ENCODE measurements at places on chromosomes 1 and 21.

DNA sequence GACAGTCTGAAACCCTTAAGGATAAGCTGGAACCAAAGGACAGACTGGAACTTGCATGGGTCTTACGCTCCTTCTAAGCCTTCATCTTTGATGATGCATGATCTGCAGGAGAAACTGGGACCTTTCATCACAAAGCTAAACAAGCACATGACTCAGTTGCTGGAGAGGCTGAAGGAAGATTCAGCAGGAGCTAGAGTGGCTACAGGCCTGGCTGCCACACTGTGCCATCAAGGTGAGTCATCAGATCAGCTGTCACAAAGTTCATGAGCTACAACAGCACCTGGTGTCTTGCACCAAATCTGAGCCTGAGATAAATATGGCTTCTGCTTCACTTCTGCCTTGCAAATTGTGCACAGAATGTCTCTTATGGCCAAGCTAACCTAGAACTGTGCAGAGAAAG, 95.5 kb upstream of the MARK1 start:
- DNase-seq = no peak

DNA sequence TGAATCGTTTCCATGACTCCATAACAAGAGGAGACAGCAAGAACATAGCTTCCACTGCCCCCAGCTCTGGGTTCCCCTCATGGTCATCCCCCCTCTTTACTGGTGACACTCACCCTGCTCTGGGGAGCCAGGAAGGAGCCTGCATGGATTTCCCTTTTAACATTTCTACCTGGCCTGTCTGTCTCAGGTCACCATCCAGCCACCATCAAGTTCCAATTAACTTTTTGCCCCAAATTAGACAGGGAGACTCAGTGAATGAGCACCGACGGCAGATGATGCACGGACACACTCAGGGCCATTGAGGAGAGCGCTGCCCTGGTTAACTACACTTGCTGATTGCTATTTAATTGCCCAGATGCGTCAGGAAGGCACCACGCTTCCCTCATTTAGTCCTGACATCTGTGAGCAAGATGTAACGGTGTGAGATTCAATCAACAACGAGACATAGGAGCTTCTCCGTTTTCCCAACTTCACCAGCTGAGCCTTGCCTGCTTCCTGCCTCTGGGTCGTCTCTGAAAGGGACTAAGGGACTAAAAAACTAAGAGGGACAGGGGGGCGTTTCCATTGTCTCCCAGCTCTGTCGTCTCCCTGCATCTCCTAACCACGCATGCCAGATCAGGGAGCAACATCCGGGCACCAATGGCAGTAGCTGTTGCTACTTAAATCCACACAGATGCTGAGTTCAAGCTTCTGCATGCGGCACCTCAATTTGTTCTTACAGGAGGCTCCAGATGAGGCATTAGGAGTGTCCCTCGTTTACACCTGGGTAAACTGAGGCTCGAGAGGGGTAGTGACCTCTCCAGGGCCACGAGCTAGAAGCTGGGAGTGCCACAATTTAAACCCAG, 426.7 kb downstream of the NPHP4 start:
- DNase-seq = no peak

DNA sequence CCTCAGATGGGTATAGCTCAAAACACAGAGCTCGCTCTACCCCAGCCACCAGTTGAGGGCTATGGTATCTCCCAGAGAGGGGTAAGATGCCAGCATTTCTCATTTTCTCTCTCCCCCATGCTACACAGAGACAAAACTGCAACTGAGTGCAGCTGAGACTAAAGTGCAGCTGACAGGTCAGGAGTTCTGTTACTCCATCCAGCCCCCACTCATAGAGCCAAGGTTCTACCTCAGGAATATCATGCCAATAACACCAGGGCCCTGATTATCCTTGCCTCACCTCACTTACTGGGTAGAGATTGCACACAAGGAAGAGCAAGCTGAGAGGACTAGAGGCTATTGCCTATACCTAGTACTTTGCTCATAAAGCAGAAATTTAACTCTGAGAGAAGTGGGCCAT, 34.6 kb downstream of the DPYD start:
- no peak for DNase-seq

DNA sequence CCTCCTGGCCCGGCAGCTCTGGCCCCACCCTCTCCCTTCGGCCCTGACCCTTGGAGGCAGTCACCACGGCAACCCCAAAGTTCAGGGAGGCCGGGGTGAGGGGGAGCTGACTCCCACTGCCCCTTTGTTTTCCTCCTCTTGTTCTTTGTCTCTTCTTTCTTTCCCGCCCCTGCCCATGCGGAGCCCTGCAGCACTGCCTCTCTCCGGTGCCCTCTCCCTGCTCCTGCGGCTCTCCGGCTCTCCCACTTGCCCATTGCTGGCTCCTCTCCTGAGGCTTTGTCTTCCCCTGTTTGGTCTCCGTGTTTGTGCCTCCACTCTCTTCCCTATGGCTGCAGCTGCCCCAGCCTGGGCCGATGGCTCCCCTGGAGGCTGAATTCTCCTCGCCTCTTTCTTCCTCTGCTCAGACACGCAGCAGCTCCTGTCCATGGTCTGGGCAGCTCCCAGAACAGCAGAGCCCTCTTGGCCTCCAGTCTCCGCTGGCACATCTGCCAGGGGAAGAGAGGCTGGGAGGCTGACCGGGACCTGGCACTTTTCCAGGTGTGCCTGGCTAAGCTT, 5.8 kb downstream of the CELSR2 start:
- no peak for DNase-seq

DNA sequence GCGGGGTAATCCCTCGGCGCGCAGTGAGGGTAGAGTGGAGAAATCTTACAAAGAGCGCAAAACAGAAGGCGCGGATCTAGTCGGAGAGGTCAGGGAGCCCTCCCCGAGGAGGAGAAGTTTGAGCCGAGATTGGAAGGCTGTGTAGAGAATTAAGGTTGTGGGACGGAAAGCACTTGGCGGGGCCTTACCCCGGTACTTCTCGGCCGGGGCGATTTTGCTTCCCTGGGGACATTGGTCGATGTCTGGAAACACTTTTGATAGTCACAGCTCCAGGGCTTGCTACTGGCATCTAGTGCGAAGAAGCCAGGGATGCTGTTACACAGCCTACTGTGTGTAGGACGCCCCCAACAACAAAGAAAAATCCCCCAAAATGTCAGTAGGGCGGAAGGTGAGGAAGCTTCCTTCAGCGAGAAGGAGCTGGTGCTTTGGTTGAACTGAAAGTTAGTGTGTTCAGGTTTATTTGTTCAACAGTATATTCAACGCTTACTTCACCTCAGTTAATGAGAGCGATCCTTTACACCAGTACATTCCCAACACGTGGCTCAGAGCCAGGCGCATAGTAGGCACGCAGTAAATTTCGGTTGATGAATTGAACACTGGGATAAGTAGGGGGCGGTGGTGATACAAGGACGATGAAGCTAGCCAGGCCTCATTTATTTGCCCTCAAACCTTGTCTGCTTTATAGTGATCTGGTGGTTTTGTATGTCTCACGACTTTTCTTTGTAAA, 807 bp downstream of the CEP85 start:
- no peak for DNase-seq

DNA sequence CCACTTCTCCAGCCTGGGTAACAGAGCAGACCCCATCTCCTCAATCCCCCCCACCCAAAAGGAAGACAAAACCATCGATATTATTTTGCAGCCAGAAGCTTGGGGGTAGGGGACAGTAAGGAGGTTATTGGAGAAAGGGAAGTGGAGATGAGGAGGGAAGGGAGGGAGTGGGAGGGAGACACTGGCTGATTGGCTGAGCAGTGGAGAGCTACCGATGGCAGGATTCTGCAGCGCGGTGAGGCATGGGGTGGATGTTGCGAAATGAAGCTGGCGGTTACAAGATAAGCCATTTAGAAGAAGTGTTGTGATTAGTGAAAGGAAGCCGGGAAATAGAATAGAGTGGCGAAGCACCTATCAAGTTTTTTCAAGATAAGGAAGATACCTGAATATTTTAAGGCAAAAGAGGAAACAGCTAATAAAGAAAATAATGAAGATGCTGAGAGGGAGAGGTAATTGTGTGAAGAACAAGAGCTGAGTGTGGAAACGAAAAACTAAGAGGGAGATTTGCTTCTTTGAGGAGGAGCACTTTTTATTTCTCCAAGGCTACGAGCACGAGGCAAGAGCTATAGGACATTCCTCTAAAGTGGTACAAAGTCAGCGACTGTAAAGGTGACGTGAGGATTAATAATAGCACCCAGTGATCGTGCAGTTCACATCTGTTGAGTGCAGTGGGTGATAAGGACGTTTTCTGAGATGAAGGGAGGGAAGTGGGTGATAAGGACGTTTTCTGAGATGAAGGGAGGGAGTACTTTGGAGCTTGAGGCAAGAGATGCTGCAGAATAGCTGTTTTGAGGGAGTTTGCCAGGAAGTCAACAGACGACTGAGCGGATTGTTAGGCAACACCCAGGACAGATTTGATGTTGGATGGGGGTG, 103.2 kb upstream of the KIF26B start:
- DNase-seq = no peak

DNA sequence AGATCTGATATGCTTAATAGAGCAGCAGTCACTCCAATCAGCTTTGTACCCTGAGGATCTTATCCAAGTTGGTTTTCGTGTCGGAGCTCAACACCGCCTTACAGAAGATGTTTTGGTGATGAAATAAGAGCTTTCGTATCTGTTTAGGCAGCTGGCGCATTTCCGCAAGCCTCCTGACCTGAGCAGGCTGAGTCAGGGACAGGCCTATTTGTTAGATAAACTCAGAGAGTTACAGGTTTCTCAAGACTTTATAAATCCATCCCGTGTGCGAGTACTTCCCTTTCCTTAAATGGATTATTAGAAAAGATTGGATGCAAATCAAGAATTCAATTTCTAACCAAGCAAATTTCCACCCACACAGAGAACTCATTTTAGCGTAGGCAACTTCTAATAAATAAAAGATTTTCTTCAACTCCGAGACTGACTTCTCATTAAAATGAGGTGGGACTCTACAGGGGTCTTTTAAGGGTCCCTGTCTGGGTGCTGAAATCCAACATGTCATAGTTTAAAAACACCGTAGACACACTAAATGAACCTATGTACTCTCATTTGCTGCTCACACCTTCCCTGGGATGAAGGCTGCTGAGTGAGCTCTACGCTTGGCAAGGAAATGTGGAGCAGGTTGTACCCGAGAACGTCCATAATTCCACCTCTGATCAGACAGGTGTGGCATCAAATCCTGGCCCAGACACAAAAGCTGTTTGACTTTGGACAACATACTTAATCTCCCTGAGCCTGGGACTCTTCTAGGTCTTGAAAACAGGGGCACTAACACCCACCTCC, 106.9 kb upstream of the F3 start:
- DNase-seq = no peak

DNA sequence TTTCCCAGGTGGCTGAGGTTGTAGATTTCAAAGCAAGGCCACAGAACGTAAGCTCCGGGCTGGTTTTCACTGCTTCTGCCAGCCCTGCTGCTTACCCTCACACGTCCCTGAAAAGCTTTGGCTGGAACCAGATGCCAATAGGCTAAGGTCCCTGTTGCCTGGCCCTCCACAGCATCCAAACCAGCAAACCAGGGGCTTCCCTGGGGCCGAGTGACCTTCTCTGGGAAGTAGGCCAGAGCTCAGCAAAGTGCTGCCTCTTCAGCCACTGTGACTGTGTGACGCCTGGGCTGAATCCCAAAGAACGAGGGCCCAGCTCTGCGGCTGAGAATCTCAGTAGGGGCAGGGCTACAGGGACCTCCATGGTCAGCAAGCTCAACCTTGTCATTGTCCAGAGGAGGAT, 28.9 kb upstream of the RBM15 start:
- no peak for DNase-seq

DNA sequence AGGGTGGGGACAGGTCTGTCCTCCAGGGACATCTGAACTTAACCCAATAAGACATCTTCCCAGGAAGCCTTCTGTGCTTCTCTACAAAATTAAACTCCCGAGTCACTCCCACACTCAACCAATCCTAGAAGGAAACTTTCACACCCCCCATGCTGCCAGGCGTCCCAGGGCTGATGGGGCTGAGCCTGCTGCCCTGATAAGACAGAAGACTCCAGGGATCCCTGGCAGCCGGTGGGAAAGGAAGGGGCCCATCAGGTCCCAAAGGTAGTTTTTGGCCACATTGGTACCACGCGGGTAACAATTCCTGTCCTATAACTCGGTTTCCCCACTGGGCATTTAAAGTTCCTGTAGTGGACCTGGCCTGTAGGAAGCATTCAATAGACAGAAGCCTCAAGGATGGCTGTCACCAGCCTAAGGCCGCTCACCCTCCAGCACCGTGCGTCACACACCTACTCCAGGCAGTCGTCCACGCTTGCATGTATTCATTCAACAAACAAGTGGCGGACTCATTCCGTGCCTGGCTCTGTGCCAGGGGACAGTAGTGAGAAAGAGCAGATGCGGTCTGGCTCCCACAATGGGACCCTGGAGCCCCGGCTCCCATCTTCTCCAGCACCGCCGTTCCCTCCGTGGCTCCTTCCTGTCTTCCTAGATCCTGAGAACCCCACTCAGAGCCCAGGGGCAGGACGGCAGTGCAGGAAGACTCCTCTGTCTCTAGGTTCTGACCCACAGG, 465.2 kb downstream of the NPHP4 start:
- DNase-seq = no peak

DNA sequence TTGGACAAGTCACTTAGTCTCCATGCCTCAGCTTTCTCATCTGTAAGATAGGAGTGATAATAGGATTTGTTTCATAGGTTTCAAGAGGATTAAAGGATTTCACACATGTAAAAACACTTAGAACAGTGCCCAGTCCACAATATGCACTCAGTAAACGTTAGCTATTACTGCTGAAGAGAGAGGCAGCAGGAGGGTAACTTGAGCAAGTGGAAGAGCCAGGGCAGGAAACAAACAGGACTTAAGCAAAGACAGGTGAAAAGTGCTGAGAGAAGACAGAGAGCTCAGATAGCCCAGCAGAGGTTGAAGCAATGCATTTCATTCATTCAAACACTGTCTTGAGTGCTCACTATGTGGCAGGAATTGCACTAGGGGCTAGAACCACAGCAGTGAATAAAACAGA, 21.1 kb upstream of the H3-3A start:
- no peak for DNase-seq

- DNase-seq = no peak
Measured at GRCh38 chr21:44294391-44295162, 5.3 kb upstream of the PFKL start.

- no peak for DNase-seq
Measured at GRCh38 chr21:32929633-32930038, 96.1 kb upstream of the OLIG2 start.

Measured in NCI-H526 treated with DMSO at 0.1 percent for 48 hours (cell line).